ENCODE measurements at places on chromosomes 16 and 17.

- no peak for DNase-seq
Observed at GRCh38 chr17:44424828-44425461, 35.5 kb upstream of the ITGA2B start.

DNA sequence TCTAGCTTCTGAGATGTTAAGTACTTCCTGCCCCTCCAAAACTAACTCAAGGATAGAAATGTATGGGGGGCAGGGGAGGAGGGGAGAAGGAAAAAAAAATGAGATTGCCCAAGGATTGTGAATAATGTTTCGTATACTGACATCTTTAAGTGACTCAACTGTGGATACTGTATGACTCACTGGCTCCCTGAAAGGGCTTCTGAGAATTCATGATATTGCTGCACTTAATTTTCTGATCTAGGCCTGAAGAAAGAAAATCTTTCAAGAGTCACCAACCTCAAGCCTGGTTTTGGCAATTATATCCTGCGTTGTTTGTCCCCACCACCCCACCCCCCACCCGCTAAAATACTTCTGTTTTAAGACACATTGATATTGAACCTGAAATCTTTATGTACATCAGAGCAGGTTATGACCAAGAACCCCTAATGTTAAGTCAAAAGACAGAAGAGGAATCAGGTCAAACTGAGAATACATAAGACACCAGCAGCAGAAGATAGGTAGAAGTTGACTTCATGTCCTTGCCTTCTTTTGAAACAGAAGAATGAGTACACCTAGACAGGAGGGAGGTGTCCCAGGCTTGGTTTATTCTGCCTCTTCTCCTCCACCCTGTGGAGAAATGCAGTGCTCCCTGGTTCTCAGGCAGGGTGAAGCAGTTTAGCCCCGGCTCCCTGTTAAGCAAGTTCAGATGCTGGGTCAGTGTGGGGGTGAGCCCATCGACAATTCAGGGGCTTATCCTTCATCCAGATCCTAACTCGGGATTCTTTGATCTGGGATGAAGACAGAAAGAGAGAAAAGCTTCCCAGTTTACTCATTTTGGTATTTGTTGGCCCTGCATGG lies 3.3 kb upstream of the FBXL20 start:
- peak; percentile 8 for DNase-seq

- no peak for DNase-seq
Observed at GRCh38 chr16:29304251-29304650, 102.3 kb downstream of the NPIPB11 start.

- DNase-seq, result no peak
Observed at GRCh38 chr16:33877-34647, 19.3 kb downstream of the POLR3K start.

DNA sequence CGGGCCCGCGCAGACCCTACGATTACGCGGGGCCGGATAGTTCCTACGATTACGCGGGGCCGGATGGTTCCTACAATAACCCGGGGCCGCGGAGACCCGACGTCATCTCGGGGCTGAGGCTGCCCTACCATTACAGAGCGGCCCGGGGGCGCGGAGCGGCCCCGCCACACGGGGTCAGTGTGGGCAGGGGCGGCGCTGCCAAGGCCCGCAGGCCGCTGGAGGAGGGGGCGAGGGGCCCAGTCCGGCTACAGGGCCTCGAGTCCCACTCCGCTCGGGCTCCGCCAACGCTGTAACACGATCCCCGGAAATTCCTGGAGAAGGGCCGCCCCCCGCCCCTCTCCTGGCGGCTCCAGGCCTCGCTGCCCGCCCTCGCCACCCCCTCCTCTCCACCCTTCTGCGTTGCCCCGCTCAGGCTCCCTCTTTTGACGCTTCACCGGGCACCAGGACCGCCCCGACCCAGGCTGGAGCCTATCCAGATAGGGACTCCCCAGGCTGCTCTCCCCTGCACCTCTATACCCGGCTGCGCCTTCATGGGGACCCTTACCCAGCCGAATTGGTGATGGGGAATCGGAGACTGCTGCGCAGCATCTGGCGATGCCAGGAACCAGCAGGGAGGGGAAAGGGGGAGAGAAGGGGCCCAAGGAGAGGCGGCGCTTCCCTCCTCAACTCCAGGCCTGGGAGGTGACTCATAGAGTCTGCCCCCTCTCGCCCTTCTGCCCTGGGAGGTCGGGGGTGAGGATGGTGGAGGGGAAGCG lies at the start of gene RAB34:
Gene RAB34 (minus strand): TSS at position 291 of the 755 bp plus-strand sequence. CDS start 602 bp downstream, outside the sequence.
- no peak for DNase-seq

DNA sequence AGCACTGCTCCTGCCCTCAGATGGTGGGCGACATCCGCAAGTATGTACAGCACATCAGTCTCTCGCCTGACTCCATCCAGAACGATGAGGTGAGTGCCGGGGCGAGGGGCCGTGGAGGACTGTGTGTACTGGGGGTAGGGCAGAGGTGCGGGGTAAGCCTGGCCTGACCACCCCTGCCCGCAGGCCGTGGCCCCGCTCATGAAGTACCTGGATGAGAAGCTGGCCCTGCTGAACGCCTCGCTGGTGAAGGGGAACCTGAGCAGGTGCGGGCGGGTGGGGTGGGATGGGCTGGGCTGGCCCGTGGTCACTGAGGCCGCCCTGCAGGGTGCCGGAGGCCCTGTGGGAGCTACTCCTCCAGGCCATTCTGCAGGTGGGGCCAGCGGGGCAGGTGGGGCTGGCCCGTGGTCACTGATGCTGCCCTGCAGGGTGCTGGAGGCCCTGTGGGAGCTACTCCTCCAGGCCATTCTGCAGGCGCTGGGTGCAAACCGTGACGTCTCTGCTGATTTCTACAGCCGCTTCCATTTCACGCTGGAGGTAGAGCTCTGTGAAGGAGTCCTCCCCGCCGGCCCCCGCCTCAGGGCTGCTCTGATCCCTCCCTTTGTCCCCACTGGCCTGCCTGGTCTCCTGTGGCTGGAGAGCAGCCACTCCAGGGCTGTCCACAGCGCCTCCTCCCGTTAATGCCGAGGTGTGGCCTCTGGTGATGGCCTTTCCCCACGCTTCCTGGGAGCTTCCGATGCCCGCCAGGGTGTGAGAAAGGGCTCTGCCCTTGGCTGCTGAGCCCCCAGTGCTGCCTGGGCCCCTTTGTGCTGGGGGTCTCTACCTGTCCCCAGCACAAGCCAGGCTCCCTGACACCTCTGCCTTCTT lies 5.0 kb downstream of the TSR3 start:
- no peak for DNase-seq

GRCh38 chr17:78643326-78643725 lies 66.1 kb upstream of the DNAH17 start:
- DNase-seq, result no peak

- DNase-seq, result no peak
Observed at GRCh38 chr16:23491490-23492391, 18.6 kb downstream of the GGA2 start.

GRCh38 chr17:48589060-48589830 lies 796 bp downstream of the HOXB3 start:
- no peak for DNase-seq

DNA sequence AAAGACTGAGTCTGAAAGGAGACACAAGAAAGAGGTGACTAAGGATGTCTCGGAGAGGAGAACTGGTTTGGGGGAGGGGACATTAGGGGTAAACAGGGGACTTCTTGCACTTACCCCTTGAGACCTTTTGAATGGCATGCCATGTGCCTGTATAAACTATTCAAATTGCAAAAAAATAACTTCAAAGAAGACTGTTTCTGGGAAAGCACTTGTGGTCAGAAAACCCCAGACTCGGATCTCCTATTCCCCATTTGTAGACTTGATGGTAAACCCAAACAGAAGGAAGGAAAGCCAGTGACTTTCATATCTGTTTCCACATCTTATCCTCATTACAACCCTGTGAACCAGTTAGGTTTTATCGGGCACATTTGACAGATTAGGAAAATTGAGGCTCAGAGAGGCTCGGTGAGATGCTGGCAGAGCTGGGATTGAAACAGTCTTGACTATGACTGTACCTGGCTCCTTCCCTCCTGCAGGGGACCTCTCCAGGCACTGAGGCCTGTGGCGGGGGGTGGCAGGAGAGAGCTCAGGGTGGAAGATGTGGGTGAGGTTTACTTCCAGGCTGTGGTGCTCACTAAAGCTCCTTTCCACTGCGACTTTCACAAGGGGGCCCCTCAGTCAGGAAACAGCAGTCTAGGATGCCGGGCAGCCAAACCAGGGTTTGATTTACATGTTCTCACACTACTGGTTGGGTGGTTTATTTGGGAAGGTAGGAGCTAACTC lies 30.5 kb upstream of the PLCG2 start:
- DNase-seq, result no peak

- DNase-seq, result no peak
Observed at GRCh38 chr16:49697631-49698452, 158.1 kb downstream of the ZNF423 start.

DNA sequence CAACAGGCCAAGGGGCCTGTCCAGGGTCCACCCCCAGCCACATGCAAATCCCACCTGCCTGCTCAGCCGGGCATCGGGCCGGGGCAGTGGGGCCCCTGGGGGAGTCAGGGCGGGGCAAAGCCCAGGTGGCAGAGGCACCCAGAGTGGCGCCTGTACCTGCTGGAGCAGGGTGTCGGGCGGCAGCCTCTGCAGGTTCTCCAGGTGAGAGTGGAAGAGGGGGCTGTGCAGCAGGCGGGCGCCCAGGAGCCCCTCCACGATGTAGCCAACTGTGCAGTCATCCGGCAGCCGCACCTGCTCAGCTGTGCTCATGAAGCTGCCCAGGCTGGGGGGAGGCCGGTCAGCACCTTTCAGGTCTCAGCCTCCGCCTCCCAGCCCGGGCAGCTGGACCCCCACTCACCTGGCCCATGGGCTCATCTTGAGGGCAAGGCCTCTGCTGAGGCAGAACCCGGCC lies 2.1 kb downstream of the RFNG start:
- DNase-seq, result no peak

GRCh38 chr17:46819906-46820351 lies 1.4 kb upstream of the WNT3 start:
- no peak for DNase-seq

DNA sequence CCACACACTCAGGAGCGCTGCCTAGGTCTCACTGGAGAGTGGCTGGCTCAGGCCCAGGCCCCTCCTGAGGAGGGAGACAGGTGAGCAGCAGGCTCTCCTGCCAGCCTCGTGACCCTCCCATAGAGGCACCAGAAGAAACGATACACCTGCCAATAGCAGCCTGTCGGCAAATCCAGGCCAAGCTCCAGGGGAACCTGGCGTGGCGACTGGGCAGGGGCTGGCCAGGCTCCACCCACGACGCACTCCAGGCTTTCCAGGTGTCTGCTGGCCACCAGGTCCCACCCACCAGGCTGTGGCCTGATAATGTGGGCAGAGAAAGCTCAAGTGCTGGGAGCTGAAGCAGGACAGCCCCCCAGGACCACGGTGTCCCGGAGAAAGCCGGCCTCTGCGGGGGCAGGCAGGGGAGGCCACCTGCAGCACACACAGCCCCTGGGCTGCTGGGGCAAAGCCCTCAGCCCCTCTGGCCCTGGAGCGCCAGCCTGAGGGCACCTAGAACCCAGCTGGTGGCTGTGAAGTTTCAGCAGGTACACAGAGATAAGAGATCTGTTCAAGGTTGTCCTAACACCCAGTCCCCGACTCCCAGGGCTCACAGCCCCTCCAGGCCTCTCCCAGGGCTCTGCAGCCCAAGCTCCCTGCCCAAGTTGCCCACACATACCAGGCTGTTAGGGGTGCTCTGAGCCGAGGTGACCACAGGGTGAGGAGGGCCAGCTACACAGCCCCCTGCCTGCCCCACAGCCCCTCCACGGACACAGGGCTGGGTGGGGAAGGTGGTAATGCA lies 2.4 kb downstream of the PGAP6 start:
- DNase-seq, result no peak

DNA sequence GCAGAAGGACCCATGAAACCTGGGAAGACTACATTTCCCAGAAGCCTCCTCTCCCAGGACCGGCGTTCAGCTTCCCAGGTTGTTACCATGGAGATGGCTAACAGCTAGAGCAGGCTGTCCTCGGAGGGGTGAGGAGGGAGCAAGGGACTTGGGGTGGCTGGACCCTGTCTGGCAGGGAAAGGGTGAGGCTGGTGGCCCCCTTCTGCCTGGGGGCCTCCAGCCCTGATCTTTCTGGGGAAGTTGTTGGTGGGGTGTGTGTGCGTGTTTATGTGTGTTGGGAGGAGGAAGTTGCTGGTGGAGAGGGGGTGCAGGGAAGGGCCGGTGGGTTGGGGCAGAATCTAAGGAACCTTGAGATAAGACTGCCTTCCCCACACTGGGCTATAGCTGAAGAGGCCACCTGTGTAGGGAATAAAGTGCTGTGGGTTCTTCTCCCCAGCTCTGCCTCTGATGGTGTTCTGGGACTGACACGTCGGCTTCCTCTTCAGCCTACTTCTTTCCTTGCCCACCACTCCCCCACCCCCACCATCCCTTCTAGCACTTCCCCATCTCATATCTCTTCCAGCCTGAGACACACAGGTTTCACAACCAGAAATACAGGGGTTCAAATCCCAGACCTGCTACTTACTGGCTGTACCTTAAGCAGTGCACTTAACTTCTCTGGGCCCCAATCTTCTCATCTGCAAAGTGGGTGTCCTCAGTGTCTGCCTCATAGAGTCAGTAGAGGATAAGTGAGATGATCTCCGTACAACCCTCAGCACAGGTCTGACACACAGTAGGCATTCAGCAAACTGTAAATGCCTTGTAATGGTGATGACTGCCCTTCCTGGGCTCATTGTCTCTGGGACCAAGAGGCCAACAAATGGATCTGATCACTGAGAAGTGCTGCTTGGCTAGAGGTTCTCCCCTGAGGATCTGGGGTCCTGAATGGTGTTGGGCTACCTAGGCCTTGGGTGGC lies at the start of gene DRC7:
Gene DRC7 (plus strand): TSS at position 82 of the 955 bp plus-strand sequence. CDS start 3,144 bp downstream, outside the sequence.
- DNase-seq, result no peak

DNA sequence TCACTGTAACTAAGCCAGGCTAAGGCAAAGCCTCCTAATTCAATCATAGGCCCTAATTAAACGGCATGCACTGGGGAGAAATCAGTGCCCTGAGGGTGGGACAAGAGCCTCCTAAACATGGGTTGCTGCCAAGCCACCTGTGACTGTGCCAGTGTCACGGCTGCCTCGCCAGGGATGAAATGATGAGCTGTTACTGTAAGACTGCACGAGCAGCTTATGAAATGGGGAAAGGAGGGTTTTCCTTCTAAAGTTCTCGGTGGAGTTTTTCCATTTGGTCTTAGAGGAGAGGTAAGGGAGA lies 12.7 kb downstream of the TMEM11 start:
- DNase-seq, result no peak

DNA sequence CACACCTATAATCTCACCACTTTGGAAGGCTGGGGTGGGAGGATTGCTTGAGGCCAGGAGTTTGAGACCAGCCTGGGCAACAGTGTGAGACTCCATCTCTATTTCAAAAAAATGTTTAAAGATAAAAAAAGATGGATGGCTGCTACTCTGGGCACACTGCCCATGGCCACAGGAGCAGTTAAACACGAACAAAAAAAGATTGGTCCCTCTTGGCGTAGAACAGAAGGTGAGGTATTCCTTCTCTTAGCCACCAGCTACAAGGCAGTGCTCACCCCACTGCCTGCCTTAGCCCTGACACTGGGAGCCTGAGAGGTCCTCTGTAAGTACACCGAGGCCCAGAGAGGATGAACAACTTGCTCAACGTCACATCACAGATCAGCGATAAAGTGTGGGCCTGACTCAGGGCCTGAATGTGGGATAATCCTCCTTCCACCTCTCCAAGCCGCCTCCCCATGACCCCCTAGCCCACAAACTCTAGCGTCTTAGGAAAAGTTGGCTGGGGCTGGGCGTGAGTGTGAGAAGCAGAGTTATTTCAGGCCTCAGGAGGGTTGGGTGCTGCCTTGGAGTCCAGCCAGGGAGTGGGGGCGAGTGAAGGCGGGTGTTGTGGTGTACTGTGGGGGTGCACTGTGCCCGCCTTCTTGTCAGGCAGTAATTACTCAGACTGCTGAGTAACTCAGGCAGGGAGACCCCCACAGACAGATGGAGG lies 2.3 kb upstream of the DPH1 start:
- no peak for DNase-seq
